ENCODE measurements at places on chromosomes 4 and X.
A peak's percentile ranks its signal among the peaks of the same experiment; 100 is the strongest.

DNA sequence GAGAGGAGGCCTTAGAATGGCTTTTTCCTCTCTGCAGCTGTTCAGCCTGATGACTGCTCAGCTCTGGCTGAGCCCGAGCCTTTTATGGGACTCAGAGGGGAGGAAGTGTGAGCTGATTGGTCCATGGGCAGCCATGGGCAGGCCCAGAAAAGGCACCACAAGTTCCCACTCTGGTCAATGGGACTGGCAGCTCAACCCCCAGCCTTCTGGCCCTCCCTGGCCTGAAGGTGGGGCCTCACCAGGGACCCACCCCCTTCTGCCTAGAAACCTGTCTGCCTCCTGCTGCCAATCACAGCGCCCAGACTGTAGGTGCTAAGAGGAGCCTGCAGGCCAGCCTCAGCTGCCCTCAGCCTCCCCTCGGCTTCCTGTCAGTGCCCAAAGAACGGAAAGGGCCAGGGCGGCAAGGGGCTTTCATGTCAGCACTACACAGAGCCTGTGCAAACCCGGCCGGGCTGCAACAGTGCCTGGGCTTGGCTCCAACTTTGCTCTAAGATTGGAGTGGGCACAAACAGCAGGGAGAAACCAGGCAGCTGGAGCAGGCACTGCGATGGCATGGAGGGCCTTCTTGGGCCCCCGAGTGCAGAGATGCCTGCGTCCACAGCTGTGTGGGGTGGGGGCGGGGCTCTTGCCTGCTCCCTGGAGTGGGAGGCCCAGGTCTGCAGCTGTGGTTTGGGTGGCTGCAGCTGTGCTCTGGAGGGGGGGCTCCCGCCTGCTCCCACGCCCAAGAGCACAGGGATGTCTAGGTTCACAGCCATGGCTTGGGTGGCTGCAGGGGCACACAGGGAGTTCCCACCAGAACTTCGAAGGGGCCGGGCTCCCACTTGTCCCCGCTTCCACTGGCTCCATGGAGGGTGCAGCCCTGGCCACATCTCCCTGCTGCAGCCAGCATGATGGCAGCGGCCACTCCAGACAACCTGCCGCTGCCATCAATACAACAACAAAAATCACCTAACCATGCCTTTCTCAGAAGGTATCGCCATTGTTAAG is 92.6 kb downstream of the NXF2 start:
- H3K4me1 ChIP-seq: peaks cover 4% of the 10 kb centered on the region
- no peaks in the 10 kb centered on the region for H3K27me3 ChIP-seq
- peak; percentile 53 for DNase-seq
- H3K4me3 ChIP-seq: no peak overlapping the region

GRCh38 chr4:3869174-3869572 is 103.0 kb downstream of the ADRA2C start:
- H3K4me3 ChIP-seq: no peak overlapping the region
- peaks cover 15% of the 10 kb centered on the region for H3K4me1 ChIP-seq
- no peaks in the 10 kb centered on the region for H3K36me3 ChIP-seq
- H3K27me3 ChIP-seq: peaks cover 40% of the 10 kb centered on the region
- DNase-seq: no peak

DNA sequence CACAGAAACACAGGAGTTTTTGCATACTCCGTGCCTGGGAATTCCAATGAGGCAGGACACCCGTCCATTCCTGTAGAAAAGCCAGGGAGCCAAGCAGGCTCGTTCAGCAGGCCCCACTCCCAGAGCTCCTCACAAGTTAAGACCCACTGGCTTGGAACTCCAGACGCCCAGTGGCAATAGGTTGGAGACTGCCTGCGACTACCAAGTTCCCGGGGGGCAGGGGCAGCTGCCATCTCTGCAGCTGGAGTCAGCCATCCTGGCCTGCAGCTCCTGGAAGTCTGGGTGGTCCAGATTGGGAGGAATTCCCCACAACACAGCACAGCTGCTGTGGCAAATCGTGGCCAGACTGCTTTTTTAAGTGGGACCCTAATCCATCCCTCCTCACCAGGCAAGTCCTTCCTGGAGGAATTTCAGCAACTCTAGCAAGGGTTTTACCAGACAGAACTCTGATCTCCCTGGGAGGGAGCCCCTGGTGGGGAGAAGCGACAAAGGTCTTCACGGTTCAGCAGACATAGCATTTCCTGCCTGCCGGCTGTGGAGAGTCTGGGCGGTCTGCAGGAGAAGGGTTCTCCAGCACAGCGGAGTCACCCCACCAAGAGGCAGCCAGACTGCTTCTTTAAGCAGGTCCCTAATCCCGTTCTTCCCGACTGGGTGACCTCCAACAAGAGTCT is 231.9 kb downstream of the STPG2 start:
- H3K36me3 ChIP-seq: no peaks in the 10 kb centered on the region
- no peaks in the 10 kb centered on the region for H3K27me3 ChIP-seq
- H3K27ac ChIP-seq: no peak overlapping the region
- no peaks in the 10 kb centered on the region for H3K4me1 ChIP-seq

DNA sequence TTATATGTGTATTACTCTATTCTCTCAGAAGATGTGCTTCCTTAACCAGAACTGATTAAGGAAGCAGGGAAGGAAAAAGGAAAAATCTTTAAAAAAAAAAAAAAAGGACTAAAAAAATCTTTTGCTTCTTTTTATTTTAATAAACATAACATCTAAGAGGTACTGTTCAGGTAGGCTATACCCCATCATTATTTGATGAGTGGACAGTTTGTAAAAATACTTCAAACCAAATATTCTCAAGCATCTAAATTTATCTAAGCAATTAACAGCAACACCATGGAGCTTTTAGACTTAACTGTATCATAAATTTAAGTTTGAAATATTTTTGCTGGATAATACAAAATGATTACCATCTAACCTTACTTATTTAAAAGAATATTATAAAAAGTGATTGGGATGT is 168.9 kb downstream of the MAB21L2 start:
- no peaks in the 10 kb centered on the region for H3K4me1 ChIP-seq
- no peak overlapping the region for H3K27ac ChIP-seq

- no peaks in the 10 kb centered on the region for H3K27me3 ChIP-seq
- H3K4me3 ChIP-seq: no peak overlapping the region
- no peak overlapping the region for H3K27ac ChIP-seq
- no peaks in the 10 kb centered on the region for H3K4me1 ChIP-seq
Observed at GRCh38 chr4:164926301-164926700, 49.3 kb downstream of the APELA start.
